CD4-positive, alpha-beta T cell treated with Interleukin-1 beta for 1 hour (primary cell): ENCODE measurements at places on chromosomes 5 and 9.

GRCh38 chr9:81737871-81738507 lies 48.6 kb upstream of the TLE1 start:
- peak; percentile 14 for DNase-seq

DNA sequence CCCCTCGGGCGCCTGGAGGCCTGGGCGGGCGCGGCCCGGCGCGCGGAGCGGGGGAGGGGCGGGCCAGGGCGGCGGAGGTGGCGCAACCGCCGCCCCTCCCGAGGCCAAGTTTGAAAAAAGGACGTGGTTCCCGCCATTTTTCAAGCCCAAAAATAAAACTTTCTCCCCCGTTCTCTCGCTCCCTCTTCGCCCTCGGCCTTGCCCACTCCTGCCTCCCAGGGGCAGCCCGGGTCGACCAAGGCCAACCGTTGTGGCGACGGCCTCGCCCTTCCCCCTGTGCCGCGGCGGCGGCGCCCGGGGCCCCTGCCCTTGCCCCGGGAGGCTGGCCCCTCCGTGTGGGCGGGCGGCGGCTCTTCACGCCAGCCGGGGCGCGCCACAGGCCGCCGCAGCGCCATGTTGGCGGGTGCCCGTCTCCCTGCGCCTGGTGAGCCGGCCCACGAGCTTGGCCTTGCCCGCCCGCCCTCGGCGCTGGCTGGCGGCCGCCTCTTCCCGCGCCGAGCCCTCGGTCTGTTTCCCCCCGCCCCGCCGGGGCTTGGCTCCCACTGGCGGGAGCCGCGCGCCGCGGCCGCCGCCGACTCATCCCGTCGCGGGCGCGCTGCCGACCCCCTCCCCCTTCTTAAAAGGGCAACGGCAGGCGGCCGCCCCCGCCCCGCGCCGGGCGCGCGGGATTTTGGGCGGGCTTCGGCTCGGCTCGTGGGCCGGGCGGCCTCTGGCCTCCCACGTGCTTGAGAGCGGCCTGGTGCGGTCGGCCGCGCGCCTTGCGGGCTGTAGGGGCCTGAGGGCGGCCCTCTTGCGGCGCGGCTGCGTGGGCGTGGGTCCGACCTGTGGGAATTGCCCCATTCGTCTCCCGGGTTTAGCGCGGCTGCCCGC lies 1.3 kb downstream of the ANP32B start:
- DNase-seq, result peak; percentile 84

- DNase-seq, result peak; percentile 1
These were observed 128.3 kb downstream of the SLF1 start for GRCh38 chr5:94746731-94747124.

GRCh38 chr5:168047043-168047668 lies 244.3 kb upstream of the WWC1 start:
- DNase-seq, result no peak

- DNase-seq, result no peak
These were observed 943.1 kb upstream of the WWC1 start for GRCh38 chr5:167348251-167348926.

GRCh38 chr5:62780888-62781287 lies 202.3 kb downstream of the LRRC70 start:
- DNase-seq, result no peak

DNA sequence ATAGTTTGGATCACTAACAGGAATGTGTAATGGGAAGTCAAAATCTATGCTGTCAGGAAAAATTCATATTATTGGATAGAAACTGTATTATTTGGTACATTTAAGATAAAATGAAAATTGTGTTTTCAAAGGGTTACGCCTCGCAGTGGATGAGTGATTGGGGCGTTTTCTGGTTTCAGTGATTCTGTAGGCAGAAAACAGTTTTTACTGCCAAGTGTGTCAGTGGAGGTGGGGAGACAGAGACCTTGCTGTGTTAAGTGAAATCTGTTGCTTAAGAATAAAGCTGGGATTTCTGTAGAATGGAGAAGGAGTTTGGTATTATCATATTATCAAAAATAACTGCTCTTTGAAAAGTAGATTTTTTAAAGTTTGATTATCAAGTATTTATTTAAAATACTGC lies 69.7 kb downstream of the GHR start:
- DNase-seq, result no peak

GRCh38 chr9:135929656-135930445 lies 22.5 kb upstream of the CAMSAP1 start:
- no peak for DNase-seq

- no peak for DNase-seq
These were observed 30.3 kb upstream of the RFK start for GRCh38 chr9:76424491-76424890.

GRCh38 chr9:129506892-129507291 lies 114.0 kb downstream of the C9orf50 start:
- DNase-seq, result no peak

DNA sequence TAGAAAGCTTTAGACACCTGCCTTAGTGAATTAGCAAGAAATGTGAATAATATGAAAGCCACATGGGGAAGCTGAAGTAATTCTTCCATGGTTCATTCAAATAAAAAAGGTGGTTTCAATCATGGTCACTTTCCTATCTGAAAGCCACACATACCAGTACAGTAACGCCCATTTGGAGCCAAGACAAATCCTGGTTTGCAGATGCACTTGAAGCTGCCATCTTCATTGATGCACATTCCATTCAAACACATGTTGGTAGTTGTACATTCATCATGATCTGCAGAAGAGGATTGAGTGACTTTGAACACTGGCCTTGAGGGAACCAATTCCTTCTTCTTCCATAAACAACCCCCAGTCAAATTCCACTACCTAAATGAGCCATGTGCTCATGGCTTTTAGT lies 161.5 kb downstream of the FBN2 start:
- no peak for DNase-seq

- DNase-seq, result no peak
These were observed 39.3 kb upstream of the ANKRD33B start for GRCh38 chr5:10524376-10525123.

- DNase-seq, result no peak
These were observed 12.7 kb downstream of the TSPAN17 start for GRCh38 chr5:176659860-176660461.

DNA sequence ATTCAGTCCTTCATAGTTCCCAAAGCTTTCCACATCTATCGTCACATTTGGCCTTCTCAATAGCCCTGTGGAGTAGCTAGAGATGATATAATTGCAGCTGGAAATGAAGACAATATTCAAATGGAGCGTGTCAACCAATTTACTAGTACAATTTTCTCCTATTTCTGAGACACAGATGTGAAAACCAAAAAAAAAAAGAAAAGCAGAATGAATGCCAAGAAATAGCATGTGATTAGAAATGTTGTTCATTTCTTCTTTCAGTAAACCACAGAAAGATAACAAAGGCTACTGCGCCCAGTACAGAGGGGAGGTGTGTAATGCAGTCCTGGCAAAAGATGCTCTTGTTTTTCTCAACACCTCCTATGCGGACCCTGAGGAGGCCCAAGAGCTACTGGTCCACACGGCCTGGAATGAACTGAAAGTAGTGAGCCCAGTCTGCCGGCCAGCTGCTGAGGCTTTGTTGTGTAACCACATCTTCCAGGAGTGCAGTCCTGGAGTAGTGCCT lies 99.0 kb downstream of the MUSK start:
- no peak for DNase-seq

DNA sequence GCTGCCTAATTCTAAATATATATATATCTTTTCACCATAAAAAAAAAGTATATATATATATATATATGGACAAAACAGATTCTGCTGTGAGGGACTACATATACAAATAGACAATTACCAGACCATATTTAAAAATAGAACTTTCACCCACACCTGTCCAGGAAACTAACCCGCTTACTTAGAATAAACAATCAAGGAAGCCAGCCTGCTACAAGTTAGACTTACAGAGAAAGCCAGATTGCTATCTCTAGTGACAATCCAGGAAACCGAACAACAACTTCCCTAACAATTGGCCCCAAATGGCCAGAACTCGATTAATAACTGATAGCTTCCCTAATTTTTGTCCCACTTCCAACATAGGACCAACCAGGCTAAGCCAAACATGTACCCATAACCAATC lies 5.9 kb downstream of the GLDC start:
- DNase-seq, result no peak
